ENCODE measurements at places on chromosomes 12 and 14.

GRCh38 chr14:75249251-75249957, 29.2 kb upstream of the FOS start:
- no peak for DNase-seq

DNA sequence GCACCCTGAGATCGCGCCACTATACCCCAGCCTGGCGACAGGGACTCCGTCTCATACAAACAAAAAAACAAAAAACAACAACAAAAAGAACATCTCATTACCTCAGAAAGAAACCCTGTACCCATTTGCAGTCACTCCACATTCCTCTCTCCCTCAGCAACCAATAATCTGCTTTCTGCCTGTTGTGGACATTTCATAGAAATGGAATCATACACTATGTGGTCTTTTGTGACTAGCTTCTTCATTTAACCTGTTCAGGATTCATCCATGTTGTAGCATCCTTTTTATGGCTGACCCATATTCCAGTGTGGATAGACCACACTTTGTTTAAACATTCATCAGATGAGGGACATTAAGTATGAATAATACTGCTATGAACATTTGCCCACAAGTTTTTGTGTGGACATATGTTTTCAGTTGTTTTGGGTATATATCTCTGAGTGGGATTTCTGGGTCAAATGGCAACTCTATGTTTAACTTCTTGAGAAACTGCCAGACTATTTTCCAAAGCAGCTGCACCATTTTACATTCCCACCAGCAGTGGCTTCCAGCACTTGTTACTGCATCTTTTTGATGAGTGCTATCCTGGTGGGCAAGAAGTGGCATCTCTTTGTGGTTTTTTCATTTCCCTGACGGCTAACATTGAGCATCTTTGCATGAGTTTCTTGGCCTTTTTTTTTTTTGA, 5.9 kb upstream of the RCOR1 start:
- DNase-seq: no peak

DNA sequence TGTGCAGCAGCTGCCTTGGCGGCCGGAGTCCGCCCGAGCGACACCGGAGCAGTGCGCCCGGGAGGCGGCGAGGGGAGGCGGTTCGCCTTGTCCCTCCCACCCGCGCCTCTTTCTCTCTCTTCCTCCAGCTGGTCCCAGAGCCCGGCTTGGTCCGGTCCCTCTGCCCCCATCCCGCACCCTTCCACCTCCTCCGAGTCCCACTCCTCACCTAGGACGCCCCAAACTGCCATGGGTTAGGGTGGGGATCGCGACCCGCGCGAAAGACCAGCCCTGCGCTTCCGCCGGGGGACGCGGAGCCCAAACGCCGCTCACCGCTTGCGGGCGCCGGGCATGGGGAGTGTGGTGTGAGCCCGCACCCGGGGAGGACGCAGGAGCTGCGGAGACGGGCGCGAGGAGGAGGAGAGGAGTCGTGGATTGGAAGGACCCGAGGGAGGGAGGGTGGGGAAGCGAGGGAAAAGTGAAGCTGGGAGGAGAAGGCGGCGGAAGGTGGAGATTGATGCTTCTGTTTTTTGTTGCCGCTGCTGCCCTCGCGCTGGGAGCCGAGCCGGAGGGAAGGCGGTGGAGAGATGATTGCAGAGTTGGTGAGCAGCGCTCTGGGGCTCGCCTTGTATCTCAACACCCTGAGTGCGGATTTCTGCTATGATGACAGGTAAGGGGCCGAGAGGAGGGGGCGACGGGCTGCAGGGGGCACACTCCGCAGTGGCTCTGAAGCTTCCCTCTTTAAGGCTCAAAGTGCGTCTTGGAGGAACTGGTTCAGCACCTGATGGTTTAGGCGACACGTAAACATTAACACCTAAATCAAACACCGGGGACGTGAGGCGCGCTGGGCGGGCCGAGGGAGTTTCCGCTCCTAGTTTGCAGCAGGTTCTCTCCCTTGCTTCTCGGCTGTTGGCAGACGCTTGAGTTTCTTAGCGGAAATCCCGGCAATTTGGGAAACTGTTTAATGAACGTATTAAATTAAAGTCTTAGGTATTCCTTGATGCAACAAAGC, 610 bp downstream of the TMTC2 start:
- no peak for DNase-seq

DNA sequence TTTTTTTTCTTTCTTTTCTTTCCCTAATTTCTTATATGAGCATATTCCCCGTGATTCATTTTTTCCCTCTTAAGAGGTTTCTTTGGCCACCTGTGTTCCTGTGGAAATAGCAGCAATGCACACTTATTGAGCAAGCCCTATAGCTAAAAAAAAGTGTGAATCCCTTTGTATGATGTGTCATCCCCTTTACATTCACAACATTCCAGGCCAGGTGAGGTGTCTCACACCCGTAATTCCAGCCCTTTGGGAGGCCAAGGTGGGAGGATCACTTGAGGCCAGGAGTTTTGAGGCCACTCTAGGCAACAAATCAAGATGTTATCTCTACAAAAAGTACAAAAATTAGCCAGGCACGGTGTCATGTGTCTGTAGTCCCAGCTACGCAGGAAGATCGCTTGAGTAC, 700.4 kb upstream of the TBX3 start:
- no peak for DNase-seq

- no peak for DNase-seq
Measured at GRCh38 chr14:34770901-34771300, 56.5 kb upstream of the CFL2 start.

- peak; percentile 15 for DNase-seq
Measured at GRCh38 chr12:33438851-33439586, 600 bp downstream of the SYT10 start.

GRCh38 chr14:63200767-63201166, 3.5 kb upstream of the RHOJ start:
- DNase-seq: no peak

DNA sequence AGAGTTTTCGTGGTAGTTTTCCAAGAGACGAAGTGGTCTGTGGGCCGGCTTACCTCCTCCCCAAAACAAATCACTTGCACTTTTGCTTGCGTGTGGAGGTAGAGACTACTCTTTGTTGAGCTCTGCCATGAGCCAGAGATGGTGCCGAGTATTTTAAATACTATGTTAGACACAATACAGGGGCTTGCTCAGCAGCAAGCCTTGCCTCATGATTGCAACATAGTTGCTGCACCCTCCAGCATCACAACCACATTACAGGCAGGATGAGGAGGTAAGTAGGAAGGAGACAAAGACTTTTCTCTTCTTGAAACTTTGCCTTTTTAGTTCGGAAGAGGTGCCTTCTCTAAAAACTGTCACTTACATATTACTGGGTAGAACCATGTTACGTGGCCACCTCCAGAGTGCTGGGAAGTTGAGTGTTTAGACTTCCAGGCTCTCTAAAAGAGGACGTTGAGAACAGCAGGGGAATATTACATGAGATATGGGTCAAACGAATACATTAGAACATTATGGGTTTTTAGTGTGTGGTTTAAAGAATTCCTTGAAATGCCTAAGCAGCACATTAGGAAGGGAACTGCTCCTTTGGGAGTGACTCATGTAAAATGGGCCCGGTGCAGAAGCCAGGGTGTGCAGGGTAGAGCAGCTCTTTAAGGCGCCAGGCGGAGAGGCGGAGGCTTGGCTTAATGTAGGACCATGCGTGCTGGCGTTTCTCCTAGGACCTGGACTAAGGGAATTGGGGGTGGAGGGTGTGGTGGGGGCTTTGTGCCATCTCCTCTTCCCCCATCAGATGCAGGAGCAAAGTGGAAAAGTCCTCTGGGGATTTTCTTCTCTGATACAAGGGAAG, 110.6 kb upstream of the PRMT8 start:
- no peak for DNase-seq

GRCh38 chr14:77869340-77869739, 69.4 kb downstream of the ADCK1 start:
- DNase-seq: no peak

DNA sequence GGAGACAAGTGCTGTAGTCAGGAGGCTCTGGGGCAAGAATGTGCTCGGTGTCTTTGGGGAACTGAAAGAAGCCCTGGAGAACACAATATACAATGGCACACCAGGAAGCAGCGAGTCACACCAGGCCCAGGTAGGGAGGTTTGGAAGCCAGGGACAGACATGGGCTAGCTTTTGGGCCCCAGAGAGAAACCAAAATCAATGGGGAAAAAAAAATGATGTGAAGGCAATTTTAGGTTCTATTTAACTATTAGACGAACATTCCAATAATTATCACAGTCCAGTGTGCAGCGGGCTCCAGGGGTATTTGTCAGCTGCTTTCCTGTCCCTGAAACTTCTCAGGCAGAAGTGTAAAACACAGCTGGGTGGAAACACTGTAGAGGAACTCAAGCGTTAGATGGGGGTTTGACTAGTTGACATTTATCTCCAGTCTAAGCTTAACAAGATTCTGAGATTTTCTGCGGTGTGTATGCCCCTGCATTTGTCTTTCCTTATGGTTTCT, 21.8 kb upstream of the EGLN3 start:
- no peak for DNase-seq

GRCh38 chr12:15045451-15045850, 72.6 kb downstream of the PDE6H start:
- DNase-seq: no peak
